DND-41 (cell line): ENCODE measurements at places on chromosomes 6 and 20.
A peak's percentile ranks its signal among the peaks of the same experiment; 100 is the strongest.

DNA sequence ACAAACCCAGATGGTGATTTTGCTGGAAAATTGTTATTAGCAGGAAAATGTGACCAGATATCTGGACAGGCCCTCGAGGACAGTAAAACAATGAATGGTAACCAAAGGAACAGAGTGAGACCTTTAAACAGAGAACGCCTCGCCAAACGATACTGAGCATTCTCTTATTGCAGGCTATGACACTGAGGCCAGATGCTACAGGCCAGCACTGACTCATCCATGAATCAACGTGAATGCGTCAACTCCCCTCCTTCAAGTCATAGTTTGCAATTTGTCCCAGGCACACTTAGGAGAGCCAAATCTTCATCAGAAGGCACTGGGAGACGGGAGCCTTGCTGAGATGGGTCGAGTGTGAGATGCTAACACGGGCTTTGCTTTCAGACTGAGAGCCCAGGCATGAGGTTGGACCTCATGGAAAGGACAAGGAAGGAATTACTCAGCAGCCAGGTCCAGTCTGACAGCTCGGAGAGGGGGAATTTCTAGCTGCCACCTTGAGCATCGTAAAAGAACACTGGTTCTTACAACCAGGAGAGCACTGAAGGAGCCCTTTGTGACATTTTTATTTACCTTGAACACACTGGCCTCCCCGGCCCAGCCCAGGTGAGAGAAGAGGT is 60.7 kb downstream of the BMP7 start:
- H3K4me3 ChIP-seq: no peak overlapping the region
- H3K27ac ChIP-seq: no peak overlapping the region
- H3K27me3 ChIP-seq: peaks cover 8% of the 10 kb centered on the region
- H3K4me1 ChIP-seq: no peaks in the 10 kb centered on the region

DNA sequence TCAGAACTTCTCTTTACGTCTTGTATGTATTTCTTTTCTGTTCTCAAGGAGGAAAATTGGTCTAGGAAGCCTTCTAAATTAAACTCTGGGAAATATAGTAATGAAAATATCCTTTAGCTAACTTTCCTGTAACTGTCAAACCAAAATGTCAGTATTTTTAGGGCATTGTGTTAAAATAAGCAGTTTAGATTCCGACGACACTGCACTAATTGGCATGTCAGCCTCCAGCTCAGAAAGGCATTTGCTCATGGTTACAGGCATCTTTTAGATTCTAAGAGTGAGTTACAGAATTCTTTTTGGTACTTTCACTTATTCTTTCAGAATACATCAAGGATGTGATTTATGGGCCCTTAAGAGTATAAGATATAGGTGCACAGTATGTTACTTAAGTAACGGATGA is 26.1 kb upstream of the VAPB start:
- H3K4me3 ChIP-seq: no peak overlapping the region
- H3K36me3 ChIP-seq: peaks cover 46% of the 10 kb centered on the region; the same call in 1 of the 2 replicates
- DNase-seq: no peak
- H3K27me3 ChIP-seq: no peaks in the 10 kb centered on the region

DNA sequence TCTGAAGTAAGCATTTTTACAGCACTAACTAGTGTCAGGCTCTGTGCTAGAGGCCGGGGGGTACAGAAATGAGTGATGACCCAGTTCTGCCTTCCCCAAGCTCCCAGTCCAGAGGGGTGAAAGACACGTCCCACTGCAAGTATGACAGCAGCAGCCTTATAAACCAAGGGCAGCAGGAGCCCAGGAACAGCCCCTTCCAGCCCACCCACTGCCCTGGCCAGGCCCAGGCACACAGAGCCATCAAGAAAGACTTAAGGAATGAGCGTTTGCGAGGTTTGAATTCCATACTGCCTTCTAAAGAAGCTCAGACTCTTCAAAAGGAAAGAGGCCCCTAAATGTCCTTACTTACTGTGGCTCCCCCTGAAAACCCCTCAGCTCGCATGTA is 10.0 kb downstream of the TRERF1 start:
- no peak for DNase-seq
- no peak overlapping the region for H3K27ac ChIP-seq
- H3K27me3 ChIP-seq: no peaks in the 10 kb centered on the region
- H3K4me1 ChIP-seq: no peaks in the 10 kb centered on the region
- H3K36me3 ChIP-seq: no peaks in the 10 kb centered on the region
- H3K4me3 ChIP-seq: no peak overlapping the region

DNA sequence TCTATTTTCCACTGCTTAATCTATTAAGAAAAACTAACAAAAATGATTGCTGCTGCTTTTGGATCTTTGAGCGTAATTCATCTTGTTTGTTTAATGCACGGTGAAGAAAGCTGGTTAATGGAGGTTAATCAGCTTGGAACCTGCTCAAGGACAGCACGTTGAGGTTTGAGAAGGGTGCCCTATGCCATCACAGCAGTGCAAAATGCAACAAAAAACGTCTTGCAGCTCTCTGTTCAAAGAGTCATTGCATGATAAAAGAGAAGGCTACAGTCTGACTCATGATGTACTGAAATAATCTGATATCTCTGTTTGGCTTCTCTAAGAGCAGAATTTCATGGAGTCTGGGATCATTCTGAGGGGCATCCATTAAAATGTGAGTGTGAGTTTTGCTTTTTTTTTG is 80.6 kb upstream of the PREP start:
- H3K4me3 ChIP-seq: no peak overlapping the region
- H3K4me1 ChIP-seq: peaks cover 29% of the 10 kb centered on the region
- no peaks in the 10 kb centered on the region for H3K27me3 ChIP-seq

GRCh38 chr20:44728801-44729443 is 13.8 kb downstream of the CCN5 start:
- no peak for DNase-seq
- no peak overlapping the region for H3K4me3 ChIP-seq
- no peaks in the 10 kb centered on the region for H3K36me3 ChIP-seq
- no peaks in the 10 kb centered on the region for H3K27me3 ChIP-seq
- no peaks in the 10 kb centered on the region for H3K4me1 ChIP-seq

GRCh38 chr6:24357336-24358218 is at the start of gene DCDC2:
DCDC2 (minus strand) TSS chr6:24358059; CDS start chr6:24357750, 309 bp downstream.
- H3K36me3 ChIP-seq: no peaks in the 10 kb centered on the region
- no peak for DNase-seq
- H3K27me3 ChIP-seq: peaks cover 9% of the 10 kb centered on the region
- H3K27ac ChIP-seq: no peak within 1 kb of the TSS
- no peaks in the 10 kb centered on the region for H3K4me1 ChIP-seq

DNA sequence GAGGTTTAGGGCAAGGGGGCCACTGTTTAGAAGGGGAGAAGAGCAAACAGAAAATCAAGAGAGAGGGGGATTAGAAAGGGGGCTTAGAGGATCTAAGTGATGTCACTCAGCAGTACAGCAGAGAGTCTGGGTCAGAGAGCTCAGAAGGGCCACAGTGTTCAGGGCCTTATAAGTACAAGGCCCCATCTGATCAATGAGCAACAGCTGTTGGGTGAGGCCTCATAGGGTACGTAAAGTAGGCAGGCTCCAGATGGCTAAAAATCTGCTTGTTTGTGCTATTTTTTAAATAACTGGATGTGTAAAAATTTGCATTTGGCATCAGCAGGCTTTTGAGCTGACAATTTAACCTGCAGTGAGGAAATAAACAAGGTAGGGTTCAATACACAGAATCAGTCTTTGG is 149.8 kb downstream of the SH3BGRL2 start:
- H3K27me3 ChIP-seq: peaks cover 13% of the 10 kb centered on the region
- H3K27ac ChIP-seq: no peak overlapping the region
- no peaks in the 10 kb centered on the region for H3K36me3 ChIP-seq
- DNase-seq: no peak

GRCh38 chr6:165119231-165120020 is 190.0 kb downstream of the C6orf118 start:
- no peaks in the 10 kb centered on the region for H3K4me1 ChIP-seq
- H3K4me3 ChIP-seq: no peak overlapping the region
- H3K27me3 ChIP-seq: no peaks in the 10 kb centered on the region
- H3K36me3 ChIP-seq: no peaks in the 10 kb centered on the region
- no peak overlapping the region for H3K27ac ChIP-seq

- no peaks in the 10 kb centered on the region for H3K36me3 ChIP-seq
- H3K27ac ChIP-seq: peak overlapping the region; percentile 100
- no peaks in the 10 kb centered on the region for H3K27me3 ChIP-seq
- H3K4me3 ChIP-seq: no peak overlapping the region
- peaks cover 74% of the 10 kb centered on the region for H3K4me1 ChIP-seq
Observed at GRCh38 chr20:47974234-47974878, 189.1 kb upstream of the SULF2 start.

GRCh38 chr6:128822271-128822670 is 60.7 kb upstream of the LAMA2 start:
- no peak for DNase-seq
- H3K27ac ChIP-seq: no peak overlapping the region
- H3K27me3 ChIP-seq: no peaks in the 10 kb centered on the region
- no peaks in the 10 kb centered on the region for H3K36me3 ChIP-seq
- H3K4me1 ChIP-seq: no peaks in the 10 kb centered on the region

DNA sequence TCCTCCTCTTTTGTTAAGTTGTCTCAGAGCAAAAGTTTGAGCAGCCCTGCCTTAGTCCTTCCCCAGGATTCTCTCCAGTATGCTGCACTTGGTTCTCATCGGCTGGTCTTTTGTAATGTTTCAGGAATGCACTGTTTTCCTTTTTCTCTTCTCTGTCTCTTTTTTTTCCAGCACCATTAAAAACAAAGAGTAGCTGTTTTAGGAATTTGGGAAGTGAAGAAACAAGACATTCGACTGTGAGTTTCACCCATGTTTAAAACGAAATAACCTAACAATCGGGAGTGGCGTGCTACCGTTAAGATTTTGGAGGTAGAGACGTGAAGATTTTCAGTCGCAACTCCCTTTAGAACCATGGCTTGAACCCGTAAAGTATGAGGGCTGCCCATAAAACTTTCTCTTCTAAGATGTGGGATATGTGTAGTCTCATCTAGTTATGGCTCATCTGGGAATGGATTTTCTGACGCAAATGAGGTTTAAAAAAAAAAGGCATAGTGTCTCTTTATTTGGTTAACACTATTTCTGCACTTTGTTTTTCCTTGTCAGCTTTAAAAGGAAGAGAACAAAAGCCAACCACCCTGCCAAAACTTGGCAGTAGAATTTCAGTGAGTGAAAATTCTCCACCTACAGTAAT is 35.9 kb upstream of the RAB23 start:
- H3K4me1 ChIP-seq: no peaks in the 10 kb centered on the region
- no peak for DNase-seq
- H3K27me3 ChIP-seq: no peaks in the 10 kb centered on the region
- H3K27ac ChIP-seq: no peak overlapping the region
- no peaks in the 10 kb centered on the region for H3K36me3 ChIP-seq
- no peak overlapping the region for H3K4me3 ChIP-seq

DNA sequence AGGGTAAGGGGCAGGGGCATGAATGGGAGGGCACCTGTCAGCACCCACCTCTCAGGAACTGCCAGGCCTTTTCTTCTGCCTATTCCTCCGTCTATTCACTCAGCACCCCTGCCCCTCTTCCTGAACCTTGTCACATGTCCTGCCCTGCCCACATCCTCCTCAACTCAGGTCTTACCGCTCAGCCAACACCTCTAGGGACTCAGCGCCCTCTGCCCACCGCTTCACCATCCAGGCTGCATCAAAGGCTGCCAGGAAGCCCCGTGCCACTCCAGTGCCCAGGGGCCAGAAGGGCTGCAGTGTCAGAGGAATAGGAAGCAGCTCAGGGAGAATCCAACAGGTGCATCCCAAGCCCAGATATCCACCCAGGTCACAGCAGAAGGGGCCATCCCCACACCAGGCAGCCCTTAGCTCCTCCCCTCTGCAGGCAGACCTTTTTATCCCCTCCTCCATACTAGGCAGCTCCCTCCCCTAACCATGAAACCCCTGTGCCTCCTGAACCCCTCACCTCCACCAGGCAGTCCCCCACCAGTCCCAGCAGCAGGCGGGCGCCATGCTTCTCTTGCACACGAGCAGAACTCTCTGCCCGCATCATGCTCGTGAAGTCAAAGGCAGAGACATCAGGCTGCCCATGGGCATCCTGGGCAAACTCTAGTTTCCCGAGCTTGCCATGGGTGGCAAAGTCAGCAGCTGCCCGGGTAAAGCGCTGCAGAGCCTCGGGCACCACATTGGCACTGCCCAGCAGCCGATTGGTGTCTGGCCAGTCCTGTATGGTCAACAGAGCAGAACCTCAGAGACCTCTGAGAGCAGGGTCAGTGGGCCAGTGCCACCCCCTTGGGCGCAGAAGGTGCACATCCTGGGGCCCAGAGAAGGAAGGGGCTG is 5.5 kb downstream of the MICAL1 start:
- peaks cover 52% of the 10 kb centered on the region for H3K36me3 ChIP-seq
- peaks cover 29% of the 10 kb centered on the region for H3K4me1 ChIP-seq
- DNase-seq: peak; percentile 50
- no peak overlapping the region for H3K4me3 ChIP-seq
- no peaks in the 10 kb centered on the region for H3K27me3 ChIP-seq

DNA sequence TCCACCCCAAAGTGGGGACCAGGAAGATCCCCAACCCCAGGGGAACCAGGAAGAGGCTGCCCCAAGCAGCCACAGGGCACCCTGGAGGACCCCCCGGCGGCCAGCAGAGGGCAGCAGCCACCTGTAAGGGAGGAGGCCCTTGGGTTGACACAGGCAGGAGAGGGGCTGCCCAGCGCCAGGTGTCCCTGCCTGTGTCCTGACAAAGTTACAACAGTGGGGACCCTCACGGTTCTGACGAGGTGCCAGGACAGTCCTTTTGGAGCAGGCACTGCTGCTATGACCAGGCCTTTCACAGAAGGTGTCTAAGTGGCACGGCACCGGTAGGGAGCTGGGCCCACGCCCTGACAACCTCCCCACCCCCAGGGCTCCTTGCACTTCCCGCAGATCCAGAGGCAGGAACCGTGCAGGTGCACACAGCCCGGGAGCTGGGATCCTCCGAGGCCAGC is 176.7 kb downstream of the BMP7 start:
- no peaks in the 10 kb centered on the region for H3K27me3 ChIP-seq
- peak; percentile 76 for DNase-seq
- no peak overlapping the region for H3K4me3 ChIP-seq
- no peaks in the 10 kb centered on the region for H3K4me1 ChIP-seq
